Activated naive CD4-positive, alpha-beta T cell (primary cell): ENCODE measurements at places on chromosomes 6 and 20.

GRCh38 chr6:107667790-107668189 lies 156.3 kb downstream of the SCML4 start:
- no peak for DNase-seq

DNA sequence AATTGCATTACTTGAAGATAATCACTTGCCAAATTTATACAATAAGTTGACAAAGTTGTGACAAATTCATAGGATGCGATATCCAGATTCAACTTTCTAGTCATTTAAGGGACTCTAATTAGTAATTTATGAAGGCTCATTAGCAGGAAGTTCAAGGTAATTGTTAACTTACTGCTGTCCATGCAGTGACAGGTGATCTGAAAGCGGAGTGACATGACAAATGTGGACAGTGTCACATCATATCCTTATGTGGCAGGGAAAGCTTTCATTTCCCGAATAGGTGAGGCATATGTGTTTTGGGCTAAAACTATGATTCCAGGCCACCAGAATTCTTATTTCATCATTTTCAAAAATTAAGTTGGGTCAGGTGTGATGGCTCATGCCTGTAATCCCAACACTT lies 115.9 kb upstream of the BMP2 start:
- DNase-seq = no peak

GRCh38 chr6:112752305-112752704 lies 405.2 kb downstream of the RFPL4B start:
- no peak for DNase-seq

DNA sequence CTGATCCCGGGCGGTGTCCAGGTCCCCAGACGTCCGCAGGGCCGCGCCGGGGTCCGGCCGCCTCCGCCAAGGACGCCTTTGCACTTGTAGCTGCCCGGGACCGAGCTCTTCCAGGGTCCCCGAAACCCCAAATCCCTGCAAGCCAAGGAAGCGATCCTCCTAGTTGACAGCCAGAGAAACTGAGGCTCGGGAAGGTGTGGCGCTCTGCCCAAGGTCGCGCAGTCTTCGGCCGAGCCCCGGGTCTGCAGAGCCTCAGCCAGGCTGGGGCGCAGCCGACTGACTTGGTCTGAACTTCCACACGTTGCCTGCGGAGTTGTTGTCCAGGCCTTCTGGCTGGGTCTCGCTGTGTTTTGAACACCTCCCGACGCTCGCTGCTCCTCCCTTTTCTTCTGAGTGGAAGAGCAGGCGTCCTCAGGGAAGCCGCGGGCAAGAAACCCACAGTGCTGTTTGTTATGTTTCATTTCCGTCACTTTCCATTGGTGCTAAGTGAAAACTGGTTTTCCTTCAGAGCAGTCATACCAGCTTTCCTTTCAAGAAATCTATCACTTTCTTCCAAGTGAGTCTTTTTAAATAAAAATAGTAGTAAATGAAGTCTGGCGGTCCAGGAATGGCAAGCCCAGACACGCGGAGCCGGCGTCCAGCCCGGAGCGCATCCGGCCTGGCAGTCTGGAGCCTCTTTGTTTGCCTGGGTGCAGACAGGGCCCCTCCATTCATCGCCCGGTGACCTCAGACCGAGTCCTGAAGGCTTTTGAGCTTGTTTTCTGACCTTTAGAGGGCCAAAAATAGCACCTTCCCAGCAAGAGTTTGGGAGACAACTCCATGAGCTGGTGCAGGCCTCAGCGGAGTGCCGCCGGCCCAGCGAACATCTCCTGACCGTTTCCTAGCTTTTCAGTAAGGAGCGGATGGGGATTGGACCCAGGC lies 698 bp downstream of the FAM210B start:
- DNase-seq = no peak

GRCh38 chr6:32763421-32763820 lies at the start of gene HLA-DQB2:
TSS of gene HLA-DQB2 (minus strand) at chr6:32763532. CDS start at chr6:32763470, 62 bp downstream.
- no peak for DNase-seq
